ENCODE measurements at places on chromosomes 2 and 18.

GRCh38 chr2:101821828-101822458 is 124.4 kb downstream of the MAP4K4 start:
- DNase-seq, result no peak

DNA sequence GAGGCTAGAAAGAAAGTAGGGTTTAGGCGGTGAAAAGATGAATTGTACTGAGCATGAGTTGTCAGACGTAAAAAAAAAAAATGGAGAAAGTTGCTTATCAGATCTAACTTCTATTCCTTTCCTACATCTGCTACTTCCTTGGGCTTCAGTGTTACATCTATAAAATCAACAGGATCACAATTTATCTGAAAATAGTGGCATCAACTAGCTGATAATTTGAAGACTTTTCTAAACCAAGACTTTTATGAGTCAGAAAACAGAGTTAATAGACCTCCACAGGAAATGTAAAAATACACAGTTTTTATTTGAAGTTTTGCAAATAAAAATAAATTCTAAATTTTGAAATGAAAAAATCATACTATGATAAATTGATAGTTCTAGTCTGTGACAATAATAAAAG is 399.8 kb downstream of the GRB14 start:
- DNase-seq, result no peak

DNA sequence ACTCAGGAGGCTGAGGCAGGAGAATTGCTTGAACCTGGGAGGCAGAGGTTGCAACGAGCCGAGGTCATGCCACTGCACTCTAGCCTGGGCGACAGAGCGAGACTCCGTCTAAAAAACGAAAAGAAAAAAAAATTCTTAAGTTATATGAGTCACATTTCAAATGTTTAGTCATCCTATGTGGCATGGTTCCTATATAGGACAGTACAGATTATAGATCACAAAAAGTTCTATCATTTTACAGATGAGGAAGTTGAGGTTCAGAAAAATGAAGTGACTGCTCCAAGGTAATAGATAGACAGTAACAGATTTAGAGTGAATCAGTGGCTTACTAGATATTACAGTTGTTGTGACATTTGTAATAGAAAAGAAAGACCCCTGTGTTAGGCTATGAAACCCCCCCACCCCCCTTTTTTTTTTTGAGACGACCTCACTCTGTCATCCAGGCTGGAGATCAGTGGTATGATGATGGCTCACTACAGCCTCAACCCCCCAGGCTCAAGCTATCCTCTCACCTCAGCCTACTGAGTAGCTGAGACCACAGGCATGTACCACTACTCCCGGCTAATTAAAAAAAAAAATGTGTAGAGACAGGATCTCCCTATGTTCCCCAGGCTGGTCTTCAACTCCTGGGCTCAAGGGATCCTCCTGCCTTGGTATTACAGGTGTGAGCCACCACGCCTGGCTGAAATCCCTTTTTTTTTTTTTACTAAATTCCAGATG is 22.7 kb downstream of the PTPN4 start:
- no peak for DNase-seq

DNA sequence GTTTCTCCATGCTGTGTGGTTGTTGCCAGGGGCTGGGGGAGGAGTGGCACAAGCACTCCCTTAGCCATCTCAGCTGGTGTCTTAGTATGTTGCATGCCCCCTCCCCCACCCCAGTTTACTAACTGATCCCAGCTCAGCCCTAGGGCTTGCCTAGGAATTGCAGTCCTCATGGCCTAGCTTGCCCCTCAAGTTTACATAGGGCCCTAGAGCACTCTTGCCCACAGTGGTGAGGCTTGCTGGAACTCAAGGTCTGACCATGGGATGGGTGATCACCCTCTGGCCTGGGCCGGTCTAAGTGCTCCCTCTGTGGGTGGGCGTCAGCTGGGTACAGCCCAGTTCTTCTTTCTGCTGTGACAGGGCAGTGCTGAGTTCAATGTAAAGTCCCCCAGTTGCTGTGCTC is 156.1 kb upstream of the PIEZO2 start:
- DNase-seq, result no peak

GRCh38 chr2:108133457-108133856 is 106.3 kb upstream of the SULT1C3 start:
- DNase-seq, result no peak

DNA sequence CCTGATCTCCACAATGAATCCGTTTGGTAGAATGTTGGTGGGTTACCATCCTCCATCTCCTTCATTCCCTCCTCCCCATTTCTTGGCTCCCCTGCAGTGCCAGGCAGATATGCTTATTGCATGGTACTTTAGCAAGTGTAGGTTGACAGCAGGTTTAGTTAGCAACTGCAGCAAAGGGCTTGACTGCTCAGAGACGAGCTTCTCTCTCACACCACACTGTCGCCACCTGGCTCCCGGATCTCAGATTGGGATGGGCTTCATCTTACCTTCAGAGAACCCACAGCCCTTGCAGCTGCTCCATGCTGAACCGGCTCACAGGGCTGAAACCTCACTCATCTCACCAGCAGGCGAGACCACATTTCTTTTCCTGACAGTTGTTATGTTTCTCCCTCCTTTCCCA is 88.8 kb downstream of the VWA3B start:
- no peak for DNase-seq

- DNase-seq, result no peak
Observed at GRCh38 chr2:59456285-59456684, 1097.2 kb downstream of the BCL11A start.

GRCh38 chr2:200319548-200320337 is 13.2 kb downstream of the SPATS2L start:
- DNase-seq, result no peak

GRCh38 chr2:170313347-170313991 is 135.5 kb downstream of the MYO3B start:
- DNase-seq, result peak; percentile 88

- DNase-seq, result peak; percentile 24
Observed at GRCh38 chr2:21427606-21428005, 303.8 kb downstream of the TDRD15 start.

DNA sequence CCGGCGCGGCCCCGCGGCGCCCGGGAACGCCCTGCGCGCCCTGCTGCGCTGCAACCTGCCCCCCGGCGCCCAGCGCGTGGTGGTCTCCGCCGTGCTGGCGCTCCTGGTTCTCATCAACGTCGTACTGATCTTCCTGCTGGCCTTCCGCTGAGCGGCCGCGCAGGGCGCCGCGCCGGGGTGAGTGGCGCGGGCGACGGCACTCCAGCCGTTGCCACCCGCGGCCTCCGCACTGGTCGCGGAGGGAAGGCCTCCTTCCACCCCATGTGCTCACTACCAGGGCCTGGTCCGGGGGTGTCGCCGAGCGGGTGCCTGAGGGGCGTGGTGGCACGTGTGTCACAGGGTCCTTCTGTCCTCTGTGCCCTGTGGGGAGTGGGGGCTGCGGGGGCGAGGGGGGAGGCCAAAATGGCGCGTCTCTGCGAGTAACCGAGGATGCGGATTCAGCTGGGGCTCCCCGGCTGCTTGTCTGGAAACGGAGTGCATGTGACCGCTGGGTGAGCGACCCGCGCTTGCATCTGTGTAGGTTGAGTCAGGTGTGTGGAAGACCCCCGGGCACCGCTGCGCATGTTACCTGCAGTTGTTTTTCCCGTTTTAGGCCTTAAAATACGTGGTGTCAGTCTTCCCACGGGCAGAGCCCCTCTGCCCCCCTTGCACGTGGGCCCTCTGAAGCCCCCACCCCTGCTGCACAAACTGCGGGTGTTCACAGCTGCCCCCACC is 58.0 kb downstream of the FAM168B start:
- no peak for DNase-seq

DNA sequence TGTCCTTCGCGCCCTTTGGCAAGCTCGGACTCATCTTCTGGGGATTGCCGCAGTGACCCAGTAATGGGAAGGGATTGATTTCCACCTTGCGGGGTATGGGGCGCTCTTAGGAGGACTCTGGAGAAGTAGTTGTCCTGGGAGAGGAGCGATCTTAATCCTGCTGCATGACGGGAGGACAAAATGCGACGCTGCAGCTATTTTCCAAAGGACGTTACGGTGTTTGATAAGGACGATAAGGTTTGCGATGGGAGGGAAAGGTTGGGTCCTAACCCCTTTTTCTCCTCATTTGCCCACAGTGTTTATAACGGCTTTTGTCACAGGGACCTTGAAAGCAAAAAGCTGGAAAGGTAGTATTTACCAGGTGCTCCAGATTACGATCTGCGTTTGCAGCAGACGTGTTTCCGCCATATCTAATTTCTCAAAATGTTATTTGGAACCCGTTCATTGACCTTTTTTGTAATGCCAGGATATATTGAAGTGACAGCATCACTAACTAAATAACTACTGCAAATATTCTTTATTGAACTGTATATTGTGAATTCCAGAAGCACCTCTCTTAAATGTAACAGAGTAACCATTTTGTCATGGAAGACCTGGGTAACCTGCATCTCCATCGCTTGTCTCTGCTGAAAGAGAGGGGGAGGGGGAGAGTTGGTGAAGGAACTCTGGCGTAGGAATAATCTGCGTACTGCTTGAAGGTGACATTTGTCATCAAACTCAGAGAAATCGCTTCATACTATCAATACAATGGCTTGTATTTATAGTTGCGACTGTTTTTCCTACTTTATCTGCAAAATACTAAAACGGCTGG is 590 bp downstream of the MDH1 start:
- no peak for DNase-seq

DNA sequence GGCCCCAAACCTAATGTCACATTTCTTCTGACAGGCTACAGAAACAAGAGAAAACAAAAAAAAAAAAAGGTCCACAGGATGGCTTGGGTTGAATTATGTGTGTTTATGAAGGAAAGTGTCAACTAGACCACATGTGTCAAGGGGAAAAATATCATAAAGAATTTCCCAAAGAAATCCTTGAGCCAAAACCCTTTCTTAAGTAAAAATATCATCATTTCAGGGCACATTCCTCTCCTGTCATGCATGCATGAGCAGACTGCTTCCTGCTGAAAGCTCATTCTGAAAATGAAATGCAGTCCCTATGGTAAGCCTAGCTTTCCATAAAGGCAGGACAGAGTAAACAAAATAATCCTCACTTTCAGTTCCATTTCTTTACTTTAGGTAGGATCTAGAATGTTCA is 85.7 kb upstream of the RBBP8 start:
- DNase-seq, result no peak

GRCh38 chr2:113167962-113168340 is 5.8 kb upstream of the PSD4 start:
- DNase-seq, result no peak

- no peak for DNase-seq
Observed at GRCh38 chr2:72830273-72830672, 4.4 kb upstream of the EXOC6B start.

DNA sequence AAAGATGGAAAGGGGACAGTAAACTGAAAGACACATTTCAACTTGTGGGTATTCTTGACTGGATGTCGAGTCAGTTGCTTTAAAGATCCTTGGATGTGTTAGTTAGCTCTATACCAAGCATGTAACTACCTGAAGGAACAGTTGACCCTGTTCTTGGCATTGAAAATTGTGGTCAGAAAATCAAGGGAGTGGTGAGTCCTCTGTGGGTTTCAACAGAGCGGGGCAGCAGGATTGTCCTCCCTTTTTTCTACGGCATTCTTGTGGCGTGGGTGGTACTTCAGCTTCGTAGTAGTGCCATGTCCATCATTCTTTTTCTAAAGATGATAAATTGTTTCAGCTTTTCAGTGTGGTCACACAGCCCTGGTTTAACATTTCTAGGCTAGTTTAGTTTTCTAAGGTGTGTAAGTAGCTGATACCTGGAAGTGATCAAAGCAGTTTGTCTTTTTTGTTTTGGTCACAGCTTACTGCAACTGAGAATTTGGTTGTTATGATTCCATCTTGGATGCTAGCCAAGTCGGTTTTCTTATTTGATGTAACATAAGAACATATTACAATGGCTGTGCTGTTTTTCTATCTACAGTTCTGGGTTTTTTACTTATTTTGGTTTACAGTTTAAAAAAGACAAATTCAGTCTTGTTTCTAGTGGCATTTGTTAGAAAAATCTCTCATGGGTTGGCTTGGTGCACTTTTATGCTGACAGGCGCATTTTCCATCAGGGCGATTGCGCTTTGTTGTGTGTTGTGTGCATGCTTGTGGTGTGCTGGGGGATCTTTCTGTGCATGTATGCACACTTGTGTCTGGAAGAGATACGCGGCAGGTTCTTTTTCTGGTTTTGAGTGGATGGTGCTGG is 84.7 kb downstream of the ZNF407 start:
- peak; percentile 44 for DNase-seq

GRCh38 chr2:182179176-182179575 is 193.5 kb downstream of the PPP1R1C start:
- no peak for DNase-seq

- DNase-seq, result peak; percentile 60
Observed at GRCh38 chr2:145931781-145932395, 1412.0 kb upstream of the ZEB2 start.

GRCh38 chr2:99101697-99102096 is 39.8 kb upstream of the C2orf15 start:
- peak; percentile 28 for DNase-seq

DNA sequence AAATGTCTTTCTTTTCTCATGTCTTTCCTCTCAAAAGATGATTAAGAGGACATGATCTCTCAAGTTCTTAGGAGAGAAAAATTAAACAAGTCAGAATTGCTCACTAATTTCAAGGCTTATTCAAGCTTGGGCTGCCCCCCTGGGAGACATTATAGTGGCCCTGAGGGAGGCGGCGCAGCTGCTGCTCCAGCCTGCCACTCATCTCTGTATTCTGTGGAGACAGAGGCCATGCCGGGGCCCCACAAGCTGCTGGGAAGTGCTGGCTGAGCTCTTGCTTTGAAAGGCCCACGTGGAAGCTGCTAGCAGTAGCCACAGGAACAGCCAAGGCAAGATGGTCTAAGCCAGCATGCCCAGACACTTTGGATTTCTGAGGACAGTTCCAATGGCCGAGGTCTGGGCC is 267.4 kb downstream of the LNPK start:
- DNase-seq, result no peak

DNA sequence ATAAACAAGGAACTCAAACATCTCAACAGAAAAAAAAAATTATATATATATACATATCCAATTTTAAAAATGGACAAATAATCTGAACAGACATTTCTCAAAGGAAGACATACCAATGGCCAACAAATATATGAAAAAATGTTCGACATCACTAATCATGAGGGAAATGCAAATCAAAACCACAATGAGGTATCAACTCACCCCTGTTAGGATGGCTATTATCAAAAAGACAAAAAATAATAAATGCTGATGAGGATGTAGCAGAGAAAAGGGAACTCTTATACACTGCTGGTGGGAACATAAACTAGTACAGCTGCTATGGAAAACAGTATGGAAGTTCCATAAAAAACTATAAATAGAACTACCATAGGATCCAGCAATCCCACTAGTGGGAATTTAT is 46.1 kb downstream of the CLASP1 start:
- no peak for DNase-seq

DNA sequence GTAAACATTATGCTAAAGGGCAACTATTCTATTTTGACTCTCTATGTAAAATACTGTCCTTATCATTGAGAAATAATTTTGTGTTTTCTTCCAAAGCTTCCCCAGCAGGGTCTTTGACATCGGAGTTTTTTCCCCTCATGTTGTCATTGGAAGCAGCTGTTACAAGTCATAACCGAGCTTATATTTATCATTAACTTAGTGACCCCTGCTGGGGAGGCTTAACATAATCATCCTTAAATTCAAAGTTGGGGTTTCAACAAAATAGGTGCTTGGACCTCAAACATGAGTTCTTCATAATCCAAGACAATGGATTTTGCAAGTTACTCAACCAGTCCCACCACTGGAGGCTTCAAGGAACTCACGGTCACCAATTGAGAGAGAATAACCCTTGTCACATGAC is 330.9 kb downstream of the DCC start:
- no peak for DNase-seq

Measured in foreskin melanocyte (primary cell).